ENCODE measurements at places on chromosomes 5 and 9.

GRCh38 chr5:81140943-81141342, 92.2 kb upstream of the CKMT2 start:
- no peak for DNase-seq

DNA sequence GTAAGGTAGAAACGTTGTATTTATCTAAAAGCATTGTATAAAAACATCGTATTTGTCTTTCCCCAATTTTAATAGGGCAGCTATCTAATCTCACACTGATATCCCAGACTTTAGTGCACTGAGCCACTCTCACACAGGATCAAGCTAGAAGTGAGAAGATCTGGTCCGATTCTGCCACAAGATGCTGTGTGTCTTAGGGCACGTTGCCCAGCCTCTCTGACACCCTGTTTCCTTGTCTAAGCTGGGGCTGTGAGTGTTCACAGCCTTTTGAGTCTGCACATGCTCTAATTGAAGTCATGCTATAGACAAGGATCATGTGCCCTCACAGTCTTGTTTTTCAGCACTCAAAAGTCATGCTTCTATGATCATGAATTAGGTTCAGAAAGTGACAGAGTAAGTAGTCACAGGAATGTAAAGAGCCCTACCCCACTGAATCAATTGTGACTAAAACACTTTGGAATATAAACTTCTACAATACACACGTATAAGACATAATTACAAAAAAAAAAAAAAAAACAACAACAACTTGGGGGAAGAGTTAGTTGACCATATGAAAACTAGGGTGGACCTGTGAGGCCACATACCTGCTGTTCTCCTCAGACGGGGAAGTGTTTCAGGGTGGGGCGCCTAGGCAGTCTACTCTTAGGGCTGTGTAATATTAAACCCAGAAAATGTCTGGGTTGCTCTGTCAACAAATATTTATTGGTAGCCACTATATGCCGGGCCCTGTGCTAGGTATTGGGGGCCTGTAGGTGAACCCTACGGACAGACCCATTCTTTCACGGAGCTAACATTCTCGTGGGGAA, 893 bp upstream of the ABLIM3 start:
- DNase-seq, result no peak

GRCh38 chr9:98254228-98255060, 1.0 kb downstream of the TBC1D2 start:
- no peak for DNase-seq

DNA sequence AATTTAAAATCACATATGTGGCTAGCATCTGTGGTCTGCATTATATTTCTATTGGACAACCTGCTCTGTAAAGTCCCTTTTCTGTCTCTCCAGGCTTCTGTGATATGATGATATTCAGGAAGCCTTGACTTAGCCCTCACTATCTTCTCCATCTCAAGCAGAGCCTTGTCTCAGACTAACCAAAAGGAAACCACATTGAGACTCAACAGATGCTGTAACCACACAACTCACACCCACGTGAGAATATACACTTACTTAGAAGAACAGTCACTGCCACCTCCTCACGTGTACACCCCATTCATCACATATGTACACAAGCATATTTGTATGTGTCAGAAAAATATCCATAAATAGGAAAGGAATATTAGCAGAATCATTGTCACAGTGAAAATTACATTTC, 33.6 kb downstream of the HTR4 start:
- no peak for DNase-seq

- no peak for DNase-seq
Observed at GRCh38 chr9:133763272-133764183, 25.4 kb upstream of the SARDH start.

- DNase-seq, result no peak
Observed at GRCh38 chr5:11064763-11065450, 303.9 kb upstream of the DAP start.

DNA sequence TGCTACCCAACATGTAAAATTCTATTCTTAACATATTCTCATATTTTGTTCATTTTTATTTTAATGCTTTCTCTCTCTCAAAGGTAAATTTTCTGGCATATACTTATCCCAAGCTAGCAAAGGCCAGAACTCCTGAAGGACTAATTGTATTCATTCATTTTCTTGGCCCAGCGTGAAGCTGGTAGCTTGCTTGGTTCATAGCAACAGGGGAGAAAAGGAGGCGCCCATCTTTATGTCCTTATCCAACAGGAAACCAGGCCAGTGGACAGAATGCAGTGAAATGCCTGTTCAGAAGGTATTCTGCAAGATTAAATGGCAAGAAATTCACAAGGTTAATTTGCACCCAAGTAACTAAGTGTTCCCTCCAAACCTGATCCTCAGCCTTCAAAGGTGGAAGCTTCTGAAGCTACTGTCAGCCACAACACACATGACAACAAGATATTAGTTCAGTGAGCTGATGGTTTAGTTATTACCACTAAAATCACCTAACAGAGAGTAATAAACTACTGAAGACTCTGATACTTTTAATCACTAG, 5.6 kb downstream of the EFNA5 start:
- no peak for DNase-seq

- DNase-seq, result no peak
Observed at GRCh38 chr9:78115073-78115472, 83.5 kb upstream of the GNAQ start.

- DNase-seq, result no peak
Observed at GRCh38 chr5:107104040-107104995, 566.4 kb downstream of the EFNA5 start.

DNA sequence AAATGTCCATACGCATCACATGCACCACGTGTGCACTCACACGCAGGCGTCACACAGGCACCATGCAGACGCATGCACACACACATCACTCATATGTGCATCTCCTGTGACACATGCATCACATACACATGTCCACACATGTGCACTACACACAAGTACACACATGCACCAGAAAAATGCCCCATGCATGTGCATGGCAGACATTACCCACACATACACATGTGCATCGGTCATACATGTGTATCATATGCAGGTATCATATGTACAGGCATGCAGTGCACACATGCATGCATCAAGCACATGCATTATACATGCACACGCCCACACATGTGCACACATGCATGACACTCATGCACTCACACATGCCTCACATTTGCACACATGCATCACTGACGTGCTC, 26.1 kb downstream of the ADAMTS2 start:
- DNase-seq, result no peak

DNA sequence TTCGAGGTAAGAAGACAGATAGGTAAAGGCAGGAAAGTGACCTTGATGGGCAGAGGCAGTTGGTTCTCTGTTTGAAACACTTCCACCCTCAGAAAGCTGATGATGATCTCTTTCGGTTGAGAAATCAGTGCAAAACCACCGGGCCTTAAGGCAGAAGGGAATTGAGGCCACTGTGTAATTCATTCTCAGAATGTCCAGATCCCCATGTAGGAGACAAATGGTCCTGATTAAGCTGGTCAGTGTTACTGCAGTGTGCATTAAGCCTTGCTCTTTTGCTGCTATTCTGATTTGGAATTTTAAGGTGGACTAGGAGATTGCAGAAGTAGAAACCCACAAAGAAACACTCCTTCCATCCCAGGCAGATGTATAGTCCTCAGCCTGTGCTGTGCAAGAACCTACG, 255.2 kb downstream of the ARHGAP26 start:
- no peak for DNase-seq

- no peak for DNase-seq
Observed at GRCh38 chr9:135928731-135929655, 21.6 kb upstream of the CAMSAP1 start.

DNA sequence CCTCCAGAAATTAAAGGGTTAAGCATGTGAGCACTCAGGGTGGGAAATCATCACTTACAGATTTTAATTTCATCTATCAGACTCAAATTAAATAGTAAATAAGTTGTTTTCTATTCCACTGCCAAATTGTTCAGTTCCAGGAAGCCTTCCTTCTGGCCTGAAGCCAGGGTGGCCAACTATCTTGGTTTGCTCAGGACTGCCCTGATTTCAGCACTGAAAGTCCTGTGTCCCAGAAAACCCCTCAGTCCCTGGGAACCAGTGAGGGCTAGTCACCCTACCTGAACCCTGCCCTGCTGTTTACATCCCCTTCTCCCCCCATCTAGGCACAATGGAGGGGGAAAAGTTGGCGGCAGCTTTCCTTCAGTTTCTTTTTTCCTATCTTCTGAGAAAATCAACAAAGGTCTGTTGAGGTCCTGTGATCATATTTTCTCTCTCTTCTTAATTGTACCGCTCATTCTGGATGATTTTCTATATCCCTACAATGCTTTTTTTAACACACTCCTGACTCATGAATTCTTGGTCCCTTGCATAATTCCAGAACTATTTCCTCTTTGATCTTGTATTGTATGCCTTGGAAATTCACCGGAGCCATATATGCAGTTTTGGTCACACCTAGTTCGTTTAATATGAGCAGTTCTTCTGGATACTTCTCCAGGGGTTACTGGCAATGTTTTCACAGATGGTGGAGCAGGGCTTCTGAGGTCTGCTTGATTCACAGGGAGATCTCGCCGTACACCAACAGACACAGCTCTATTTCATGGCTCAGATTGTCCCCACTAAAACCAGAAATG, 103.8 kb downstream of the MAP1B start:
- no peak for DNase-seq

DNA sequence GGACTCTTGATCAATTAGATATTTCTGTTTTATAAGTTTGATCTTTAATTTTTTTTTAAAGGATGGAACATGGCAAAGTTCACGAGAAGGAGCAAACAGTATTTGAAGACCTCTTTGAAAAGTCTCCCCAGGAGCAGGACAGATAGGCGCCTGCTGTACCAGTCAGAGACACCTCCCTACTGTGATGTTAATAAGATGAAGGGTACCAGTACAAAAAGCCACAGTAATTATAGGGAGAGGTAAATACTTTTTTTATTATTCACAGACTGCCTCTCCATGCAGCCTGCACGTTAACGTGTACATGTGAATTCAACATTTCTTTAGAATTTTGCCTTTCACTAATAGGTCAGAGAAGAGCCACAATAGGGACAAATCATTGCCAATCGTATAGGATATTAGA, 146.5 kb upstream of the CDH6 start:
- no peak for DNase-seq

DNA sequence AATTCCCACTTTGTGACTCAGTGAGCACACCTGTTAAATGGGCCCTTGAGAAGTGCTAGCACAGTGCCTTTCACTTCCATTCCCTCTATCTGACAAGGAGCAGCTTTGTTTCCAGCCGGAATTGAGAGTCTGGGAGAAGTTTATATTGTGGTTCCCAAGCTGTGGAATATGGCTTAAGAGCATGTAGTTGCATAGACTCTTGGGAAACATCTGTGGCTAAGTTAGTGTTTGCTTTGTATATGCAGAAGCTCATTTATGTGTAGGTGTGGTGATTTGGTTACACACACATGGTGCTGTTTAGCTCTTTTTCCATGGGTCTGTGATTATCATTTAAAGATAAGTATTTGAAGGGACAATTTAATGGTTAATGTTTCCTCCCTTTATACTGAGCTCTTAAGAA, 110.5 kb upstream of the HMHB1 start:
- no peak for DNase-seq

- DNase-seq, result no peak
Observed at GRCh38 chr5:113181409-113181808, 204.8 kb downstream of the DCP2 start.

GRCh38 chr5:172444110-172444510, 10.2 kb downstream of the SH3PXD2B start:
- no peak for DNase-seq

GRCh38 chr9:133404454-133405002, 13.3 kb downstream of the REXO4 start:
- no peak for DNase-seq

GRCh38 chr9:37880916-37881479, 22.9 kb downstream of the SLC25A51 start:
- DNase-seq, result no peak

DNA sequence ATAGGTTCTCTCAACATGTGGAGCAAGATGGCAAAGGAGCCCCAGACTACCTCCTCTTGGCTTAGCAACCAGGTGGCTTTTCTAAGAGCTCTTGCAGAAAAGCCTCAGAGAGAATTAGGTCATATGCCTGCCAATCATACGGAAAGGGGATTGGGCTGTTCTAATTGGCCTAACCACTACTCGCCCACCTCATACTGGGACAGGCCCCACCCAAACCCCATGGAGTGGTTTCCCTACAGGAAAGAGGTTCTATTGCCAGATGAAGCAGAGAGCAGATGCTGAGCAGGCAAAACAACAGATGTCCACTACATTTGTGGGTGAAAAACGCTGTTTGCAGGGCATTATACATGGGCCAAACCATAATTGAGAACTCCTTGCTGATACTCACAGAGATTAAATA, 29.0 kb downstream of the ABLIM3 start:
- no peak for DNase-seq

- DNase-seq, result no peak
Observed at GRCh38 chr5:138408023-138408422, 30.8 kb upstream of the REEP2 start.

GRCh38 chr5:144368556-144368955, 197.9 kb downstream of the KCTD16 start:
- DNase-seq, result no peak

GRCh38 chr5:157570531-157571200, 4.9 kb downstream of the ADAM19 start:
- no peak for DNase-seq

- DNase-seq, result no peak
Observed at GRCh38 chr9:28925157-28925556, 1351.9 kb upstream of the C9orf72 start.

DNA sequence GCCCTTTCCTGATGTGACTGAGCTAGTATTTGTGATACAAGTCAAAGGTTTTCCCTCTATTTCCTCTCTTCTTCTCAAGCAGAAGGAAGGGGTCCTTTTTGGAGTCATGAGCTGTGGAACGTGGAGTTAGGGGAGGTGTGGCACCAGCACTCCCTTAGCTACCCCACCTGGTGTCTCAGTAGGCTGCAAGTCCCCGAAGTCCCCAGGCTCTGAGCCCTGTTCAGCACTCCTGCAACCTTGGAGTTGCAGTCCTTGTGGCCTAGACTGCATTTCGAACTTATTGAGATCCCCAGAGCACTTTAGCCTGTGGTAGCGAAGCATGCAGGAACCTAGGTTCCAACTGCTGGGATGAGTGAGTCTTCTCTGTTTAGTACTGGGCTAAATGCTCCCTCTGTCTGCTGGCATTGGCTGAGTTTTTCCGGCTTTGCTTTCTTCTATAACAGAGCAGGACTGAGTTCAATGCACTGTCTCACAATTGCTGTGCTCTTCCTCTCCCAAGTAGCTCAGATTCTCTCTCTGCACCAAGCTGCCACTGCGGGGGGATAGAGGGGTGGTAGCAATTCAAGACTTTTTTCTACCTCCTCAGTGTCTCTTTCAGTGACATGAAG, 600.7 kb upstream of the CDH9 start:
- DNase-seq, result no peak

GRCh38 chr5:122858451-122858850, 13.0 kb downstream of the SNX24 start:
- no peak for DNase-seq

- no peak for DNase-seq
Observed at GRCh38 chr9:18071651-18072060, 402.3 kb upstream of the ADAMTSL1 start.

Measured in activated T-helper 1 cell treated with anti-CD3 and anti-CD28 coated beads, Interleukin-2, amount 50 U/mL, for 16 hours (primary cell).